T-helper 22 cell (primary cell): ENCODE measurements at places on chromosomes 4 and X.

GRCh38 chrX:153463556-153463955 lies 6.8 kb downstream of the HAUS7 start:
- no peak for DNase-seq

- no peak for DNase-seq
Observed at GRCh38 chr4:31674313-31674947, 954.3 kb downstream of the PCDH7 start.

- DNase-seq = no peak
Observed at GRCh38 chr4:138501614-138502013, 259.5 kb upstream of the SLC7A11 start.

DNA sequence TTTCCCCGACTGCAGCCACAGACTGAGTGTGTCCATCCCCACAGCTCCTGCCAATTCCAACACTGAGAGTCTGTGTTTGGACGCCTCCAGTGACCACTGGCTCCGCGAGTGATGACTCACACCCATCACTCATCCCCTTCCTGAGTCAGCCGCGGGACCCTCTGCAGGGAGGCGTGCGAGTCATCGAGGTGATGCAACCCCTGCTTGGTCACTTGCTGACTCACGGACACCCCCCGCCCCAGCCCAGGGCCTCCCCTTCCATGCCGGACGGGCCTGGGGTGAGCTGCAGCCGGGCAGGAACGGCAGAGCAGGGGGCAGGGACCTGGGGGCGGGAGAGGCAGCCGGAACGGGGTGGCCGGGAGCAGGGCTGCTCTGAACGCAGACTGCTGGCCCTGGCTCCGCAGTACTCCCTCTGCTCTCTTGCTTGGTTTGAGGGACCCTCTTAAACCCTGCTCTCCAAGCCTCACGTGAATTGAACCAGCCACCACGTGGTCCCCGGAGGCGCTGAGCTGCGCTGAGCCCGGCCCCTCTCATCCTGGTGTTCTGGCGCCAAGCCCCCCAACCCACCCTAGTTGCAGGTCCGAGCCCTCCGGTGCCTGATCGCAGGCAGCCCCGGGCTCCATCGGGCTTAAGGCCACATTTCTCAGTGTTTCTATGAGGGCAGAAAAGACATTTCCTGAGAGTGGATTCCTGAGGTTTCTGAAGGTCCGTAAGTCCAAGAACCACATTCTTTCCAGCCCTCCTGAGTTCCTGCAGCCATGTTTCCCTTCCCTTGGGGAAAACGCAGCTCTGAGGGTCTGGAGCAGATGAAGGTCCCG lies 32.4 kb downstream of the FGFRL1 start:
- DNase-seq = no peak

- DNase-seq = no peak
Observed at GRCh38 chr4:140084385-140084784, 69.6 kb downstream of the MAML3 start.

GRCh38 chr4:44425614-44426208 lies 22.9 kb downstream of the KCTD8 start:
- no peak for DNase-seq

GRCh38 chr4:15162046-15162445 lies 159.8 kb downstream of the CPEB2 start:
- DNase-seq = no peak

DNA sequence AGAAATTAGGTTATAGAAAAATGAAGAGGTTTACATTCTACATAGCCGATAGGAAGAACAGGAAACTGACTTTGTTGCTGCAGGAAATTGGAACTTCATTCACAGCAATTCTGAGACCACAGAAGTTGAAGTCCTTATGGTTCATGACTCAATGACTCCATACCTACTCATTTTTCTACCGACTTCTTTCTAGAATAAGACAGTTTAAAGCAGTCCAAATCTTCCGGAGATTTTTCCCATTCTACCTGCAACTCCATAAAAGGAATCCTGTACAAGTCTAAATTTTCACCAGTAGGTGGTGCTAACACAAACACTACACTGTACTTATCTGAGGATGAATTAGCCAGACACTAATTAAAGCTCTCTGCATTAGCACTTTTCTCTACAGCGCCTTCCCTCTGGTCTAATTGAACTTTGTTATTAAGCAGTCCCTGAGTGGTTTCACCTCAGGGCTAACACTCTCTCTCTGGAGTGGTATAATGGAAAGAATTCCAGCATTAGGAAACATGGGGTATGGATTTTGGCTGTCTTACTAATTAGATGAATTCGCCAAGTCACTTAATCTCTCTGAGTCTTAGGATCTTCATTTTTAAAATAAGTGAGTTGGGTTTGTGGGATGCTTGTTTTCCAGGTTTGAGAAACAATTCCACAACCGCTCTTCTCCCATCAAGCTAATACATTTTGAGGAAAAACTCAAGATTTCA lies 167.9 kb downstream of the SMIM20 start:
- DNase-seq = no peak
